ENCODE measurements at places on chromosomes 1 and 21.

- DNase-seq = peak; percentile 40
Measured at GRCh38 chr1:234848972-234849649, 239.1 kb upstream of the IRF2BP2 start.

DNA sequence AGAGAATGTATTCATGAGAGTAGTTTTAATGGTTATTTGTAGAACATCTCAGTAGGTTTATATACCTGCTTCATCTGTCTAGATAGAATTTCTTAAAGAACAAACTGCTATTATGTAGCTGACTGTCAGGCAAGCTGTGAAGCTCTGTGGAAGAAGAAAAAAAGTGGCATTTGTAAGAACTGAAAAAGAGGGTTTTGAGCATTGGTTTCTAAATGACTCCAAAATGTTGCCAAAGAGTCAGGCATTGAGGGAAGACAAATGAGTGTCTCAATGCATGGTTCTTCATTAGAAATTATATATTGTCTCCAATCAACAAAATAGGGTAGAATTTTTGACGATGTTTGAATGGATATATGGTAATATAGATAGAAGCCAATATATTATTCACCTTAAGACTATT lies 1276.1 kb downstream of the KCNT2 start:
- no peak for DNase-seq

- DNase-seq = peak; percentile 75
Measured at GRCh38 chr1:214404571-214405213, 123.7 kb downstream of the SMYD2 start.

GRCh38 chr1:8835941-8836643 lies 18.7 kb upstream of the RERE start:
- DNase-seq = no peak

DNA sequence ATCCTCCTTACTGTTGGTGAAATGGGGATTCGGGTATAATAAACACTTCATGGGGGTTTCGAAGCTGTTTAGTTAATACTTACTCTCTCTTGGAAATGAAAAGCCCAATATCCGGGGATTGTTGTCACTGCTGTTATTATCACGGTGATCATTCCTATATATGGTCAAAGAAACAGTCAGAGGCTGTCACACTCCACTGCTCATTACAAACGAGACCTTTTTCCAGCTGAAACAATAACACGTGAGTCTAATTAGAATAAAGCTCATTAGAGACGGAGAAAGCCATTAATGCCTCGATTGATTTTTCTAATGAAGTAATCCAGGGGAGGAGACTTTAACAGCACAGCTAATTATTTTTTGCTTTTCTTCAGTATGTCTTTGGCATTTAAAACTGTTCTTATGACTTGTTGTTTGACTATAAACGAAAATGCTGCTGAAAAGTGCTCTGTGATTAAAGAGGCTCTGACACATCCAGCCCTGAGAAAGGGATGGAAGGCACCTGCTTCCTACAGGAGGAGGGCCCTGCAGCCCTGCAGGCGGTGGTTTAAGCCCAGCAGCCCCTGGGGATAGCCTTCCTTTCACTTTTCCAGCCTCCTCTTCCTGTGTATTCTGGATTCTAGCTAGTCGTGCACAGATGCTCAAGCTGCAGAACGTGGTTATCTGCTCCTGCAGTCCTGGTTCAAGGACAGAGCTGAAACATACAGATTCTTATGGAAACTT lies 143.6 kb downstream of the EDEM3 start:
- DNase-seq = no peak

- no peak for DNase-seq
Measured at GRCh38 chr21:16310176-16310575, 580.4 kb downstream of the USP25 start.

GRCh38 chr1:22364764-22365163 lies 86.9 kb upstream of the ZBTB40 start:
- no peak for DNase-seq

DNA sequence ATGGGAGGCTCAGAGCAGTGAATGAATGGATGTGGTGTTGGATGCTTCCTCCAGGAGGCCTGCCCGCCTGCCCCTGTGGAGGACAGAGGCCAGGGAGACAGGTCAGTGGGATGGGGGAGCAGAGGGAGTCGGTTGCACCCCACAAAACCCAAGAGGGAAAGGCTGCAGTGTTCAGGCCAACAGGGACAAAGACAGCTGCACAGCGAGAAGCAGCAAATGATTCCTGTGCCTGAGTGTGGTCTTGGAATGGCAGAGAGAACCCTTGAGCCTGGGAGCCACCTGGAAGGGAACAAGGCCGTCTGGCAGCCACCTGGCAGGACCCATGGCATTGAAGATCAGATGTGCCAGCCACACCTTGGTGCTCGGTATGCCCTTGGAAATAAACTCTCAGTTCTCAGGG lies 8.1 kb downstream of the TFF3 start:
- DNase-seq = no peak

- no peak for DNase-seq
Measured at GRCh38 chr21:35829067-35829466, 231.3 kb downstream of the SETD4 start.

- peak; percentile 95 for DNase-seq
Measured at GRCh38 chr1:101200513-101200912, 36.3 kb upstream of the S1PR1 start.

DNA sequence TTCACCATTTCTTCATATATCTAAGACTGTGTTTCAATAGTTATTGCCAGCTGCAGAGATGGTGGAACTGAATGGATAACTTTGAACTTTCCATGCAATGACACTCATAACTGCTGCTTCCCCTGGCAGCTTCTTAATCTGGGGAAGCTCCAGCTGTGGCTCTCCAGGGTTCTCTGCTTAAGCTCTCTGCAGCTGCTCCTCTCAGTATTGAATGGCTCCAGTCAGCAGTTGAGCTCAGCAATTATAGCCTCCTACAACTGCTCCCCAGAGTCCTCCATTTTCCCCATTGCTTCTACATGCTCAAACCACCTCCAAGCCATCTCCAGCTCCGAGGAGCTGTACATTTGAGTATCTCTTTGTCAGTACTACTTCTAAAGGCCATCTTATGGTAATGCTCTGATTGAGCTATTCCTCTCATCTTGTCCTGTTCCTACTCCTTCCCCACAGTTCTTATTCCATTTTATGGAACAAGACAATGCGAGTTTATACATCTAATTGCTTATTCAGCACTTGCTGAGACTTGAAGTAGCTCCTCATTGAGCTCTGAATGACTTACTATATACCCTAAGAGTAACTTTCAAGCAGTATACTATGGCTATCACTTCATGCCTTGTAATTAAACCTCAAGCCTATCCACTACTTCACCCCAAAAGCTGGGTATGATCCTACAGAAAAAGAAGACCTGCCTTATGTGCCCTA lies 362.4 kb downstream of the NEGR1 start:
- no peak for DNase-seq

- DNase-seq = no peak
Measured at GRCh38 chr1:236550961-236551851, 27.4 kb downstream of the LGALS8 start.

- DNase-seq = no peak
Measured at GRCh38 chr1:244653439-244654107, 647 bp downstream of the DESI2 start.

GRCh38 chr1:56180520-56181190 lies 398.7 kb downstream of the PLPP3 start:
- DNase-seq = peak; percentile 28

DNA sequence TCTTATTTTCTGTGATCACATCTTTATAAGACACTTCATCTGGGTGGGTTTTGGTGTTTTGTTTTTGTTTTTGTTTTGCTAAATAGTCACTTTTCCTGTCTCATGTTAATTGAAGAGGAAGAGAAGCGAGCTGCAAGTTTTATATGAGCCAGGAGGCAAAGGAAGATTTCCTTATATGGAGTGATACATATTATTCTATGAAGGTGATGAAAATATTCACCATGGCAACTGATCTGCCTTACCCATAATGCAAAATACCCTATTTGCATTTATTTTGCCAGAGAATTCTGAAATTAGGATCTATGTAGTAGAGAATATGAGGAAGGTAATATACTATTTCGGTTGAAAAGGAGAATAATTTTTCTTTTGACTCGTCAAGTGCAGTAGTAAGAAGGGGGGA lies 13.9 kb downstream of the CXADR start:
- no peak for DNase-seq

- DNase-seq = peak; percentile 22
Measured at GRCh38 chr21:38386967-38387366, 111.3 kb downstream of the ERG start.

DNA sequence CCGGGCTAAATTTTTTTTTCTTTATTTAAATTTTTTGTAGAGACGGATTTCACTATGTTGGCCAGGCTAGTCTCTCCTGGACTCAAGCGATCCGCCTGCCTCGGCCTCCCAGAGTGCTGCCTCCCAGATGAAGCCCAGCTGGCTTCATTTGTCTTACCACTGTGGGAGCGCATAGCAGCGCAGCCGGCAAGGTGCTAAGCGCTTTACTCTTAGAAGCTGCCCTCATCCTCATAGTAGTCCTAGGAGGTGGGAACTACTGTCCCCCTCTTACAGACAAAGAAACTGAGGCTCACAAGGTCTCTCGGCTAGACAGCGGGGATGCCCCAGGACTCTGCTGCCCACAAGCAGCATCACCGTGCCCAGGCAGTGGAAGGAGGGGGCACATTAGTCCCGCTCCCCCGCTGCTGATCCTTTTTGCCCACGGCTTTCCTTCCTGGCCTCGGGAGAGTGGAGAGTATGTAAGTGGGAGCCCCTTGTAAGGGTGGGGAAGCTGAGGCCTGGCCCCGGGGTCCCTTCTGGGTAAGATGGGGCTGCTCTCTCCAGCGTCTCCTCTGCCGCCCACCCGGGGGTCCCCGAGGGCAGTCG lies 726 bp downstream of the TMEM54 start:
- no peak for DNase-seq

GRCh38 chr1:214939180-214939579 lies 143.4 kb upstream of the KCNK2 start:
- DNase-seq = no peak

DNA sequence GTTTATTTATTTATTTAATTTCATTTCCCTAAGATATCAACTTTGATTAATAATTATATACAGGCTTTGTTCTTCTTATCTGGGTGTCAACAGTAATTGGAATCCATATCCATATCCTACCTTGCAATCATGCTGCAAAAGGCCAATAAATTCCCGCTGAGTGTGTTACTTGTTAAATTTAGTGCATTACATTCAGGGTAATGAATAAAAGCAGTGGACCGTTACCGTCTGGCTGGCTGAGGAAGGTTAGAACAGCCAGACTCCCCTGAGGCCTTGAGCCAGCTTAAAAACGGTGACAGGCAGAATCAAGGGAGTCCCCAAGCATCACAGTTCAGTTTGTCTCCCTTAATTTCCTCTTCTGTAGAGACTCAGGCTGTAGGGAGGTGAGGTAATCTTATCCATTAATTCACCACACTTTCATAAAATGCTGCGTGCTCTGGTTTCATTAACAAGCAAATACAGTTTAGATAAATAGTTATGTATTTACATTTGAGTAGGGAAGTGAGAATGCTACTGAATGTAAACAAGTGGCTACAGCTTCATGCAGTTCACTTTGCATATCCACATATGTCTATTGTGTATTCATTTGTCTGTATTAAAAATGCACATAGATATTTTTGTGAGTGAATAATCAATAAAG lies 888.2 kb upstream of the CXADR start:
- no peak for DNase-seq

DNA sequence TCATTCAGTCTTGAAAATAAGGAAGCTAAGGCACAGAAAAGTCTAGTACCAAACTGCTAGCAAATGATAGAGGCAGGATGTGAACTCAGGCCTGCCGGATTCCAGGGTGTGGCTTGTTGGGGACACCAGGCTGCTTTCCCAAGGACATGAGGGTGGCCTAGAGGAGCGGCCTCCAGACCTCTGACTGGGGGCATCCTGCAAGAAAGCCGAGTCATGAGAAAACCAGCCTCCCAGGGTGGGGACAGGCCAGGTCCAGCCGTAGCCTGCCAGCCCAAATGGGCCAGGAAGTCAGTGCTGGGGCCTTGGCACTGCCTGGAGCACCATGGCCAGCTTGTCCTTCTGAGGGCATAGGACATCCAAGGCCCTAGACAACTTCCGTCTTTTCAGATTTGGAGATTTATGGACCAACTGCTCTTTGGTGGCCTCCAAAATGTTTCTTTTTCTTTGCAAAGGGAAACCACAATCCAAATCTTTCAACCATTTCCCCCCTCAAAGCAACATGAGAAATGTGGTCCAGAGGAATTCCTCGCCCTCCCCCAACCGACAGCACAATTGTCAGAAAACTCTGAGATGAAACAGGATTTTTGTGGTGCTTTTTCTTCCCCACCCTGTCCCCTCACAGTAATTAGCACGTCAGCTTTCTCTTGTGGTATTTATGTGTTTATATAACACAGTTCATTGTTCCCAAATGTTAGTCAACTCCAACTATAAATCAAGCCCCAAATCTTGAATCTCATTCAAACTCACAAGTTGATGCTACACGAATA lies 212.3 kb downstream of the KAZN start:
- no peak for DNase-seq

Data from cardiac fibroblast (primary cell).